GOT3 (cell line): ENCODE measurements at places on chromosomes 11 and 22.

- no peak for DNase-seq
These were observed 376.5 kb downstream of the NXPE2 start for GRCh38 chr11:115054570-115055538.

GRCh38 chr11:12094872-12095800 is 15.3 kb upstream of the MICAL2 start:
- DNase-seq: no peak

DNA sequence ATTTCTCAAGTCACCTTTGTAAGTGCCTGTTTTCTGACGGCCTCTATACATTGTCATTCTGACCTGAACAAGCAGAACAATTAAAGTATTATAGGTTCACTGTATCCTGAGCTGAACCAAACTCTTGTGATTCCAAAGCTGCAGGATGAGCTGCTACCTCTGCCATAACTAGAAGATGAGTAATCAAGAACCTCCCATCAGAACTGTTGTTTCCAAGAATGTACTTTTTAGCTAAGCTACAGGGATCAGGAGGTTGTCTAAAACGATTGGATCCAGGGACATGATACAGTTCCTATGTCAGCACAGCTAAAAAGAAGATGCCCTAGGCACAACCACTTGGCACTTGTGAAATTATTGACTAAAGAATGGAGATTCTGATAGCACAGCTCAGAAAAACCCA is 288.4 kb upstream of the CCDC90B start:
- no peak for DNase-seq

GRCh38 chr11:102316346-102316904 is 859 bp upstream of the BIRC3 start:
- no peak for DNase-seq

DNA sequence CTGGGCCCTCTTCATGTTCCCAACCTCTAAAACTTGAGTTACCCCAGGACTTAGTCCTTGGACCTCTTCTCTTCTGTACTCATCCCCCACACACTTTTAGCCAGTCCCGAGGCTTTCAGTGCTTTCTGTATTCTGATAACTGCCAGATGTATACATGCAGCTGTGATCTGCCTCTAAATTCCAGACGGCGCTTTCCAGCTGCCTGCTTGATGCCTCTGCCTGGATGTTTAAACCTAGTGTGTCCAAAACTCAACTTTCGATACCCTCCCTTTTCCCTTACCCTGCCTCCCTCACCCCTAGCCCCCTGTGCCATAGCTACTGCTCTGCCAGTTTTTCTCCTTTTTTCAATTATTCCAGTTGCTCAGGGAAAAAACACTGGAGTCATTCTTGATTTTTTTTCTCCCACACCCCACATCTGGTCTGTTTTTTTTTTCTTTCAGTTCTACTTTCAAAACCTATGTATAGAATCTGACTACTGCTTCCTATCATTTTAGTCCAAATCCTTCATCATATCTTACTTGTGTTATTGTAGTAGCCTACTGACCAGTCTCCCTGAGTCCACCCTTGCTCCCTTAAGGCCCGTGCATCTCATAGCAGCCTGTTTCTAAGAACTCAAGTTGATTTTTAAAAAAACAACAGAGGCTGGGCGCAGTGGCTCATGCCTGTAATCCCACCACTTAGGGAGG is 32.9 kb upstream of the TECTA start:
- DNase-seq: no peak

DNA sequence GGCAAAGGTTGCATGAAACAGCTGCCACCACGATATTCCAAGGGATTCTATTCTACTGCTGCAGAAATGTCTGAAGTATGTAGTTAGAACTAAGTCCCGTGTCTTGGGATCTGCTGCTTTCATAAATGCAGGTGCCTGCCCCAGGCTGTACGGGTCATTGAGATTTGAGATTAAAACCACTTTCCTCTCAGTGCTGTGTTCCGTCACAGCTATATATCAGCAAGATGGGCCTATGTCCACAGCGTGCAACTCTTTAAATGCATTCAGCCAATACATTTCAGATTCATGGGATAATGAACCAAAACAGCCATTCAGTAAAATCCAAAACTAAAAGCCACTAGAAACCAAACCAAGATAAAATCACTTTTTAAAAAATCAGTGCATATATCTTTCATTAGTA is 107.3 kb upstream of the LUZP2 start:
- no peak for DNase-seq

DNA sequence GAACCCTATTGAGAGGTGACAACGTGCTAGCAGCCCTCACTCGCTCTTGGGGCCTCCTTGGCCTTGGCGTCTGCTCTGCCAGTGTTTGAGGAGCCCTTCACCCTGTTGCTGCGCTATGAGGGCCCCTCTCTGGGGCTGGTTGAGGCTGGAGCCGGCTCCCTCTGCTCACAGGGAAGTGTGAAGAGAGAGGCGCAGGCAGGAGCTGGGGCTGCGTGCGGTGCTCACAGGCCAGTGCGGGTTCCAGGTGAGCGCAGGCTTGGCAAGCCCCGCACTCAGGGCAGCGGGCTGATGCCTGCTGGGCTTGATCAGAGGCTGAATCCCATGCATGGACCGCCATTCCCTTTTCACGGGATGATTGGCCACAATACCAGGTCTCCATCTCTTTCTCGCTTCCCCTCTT is 90.7 kb downstream of the DLG2 start:
- DNase-seq: no peak

- no peak for DNase-seq
These were observed 63.2 kb downstream of the GRIA4 start for GRCh38 chr11:105673089-105673488.

DNA sequence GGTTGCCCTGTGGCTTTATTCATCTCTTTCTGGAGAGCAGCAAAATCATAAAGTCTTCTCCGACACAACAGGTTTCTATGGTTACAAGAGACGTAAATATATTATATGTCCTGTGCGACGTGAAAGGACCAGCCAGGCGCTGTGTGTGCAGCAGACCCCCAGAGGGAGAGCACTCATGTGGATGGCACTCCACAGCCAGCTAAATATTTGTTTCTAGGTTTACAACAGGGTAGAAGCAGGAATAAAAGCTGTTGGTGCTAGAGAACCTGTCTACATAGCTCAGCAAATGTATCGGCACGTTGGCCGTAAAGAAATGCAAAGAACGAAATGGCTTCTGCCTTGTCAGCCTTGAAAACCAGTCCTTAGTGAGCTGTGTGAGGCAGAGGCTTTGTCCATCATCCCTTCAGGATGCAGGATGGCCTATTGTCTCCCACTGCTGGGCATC is 133.8 kb upstream of the PITPNB start:
- no peak for DNase-seq

DNA sequence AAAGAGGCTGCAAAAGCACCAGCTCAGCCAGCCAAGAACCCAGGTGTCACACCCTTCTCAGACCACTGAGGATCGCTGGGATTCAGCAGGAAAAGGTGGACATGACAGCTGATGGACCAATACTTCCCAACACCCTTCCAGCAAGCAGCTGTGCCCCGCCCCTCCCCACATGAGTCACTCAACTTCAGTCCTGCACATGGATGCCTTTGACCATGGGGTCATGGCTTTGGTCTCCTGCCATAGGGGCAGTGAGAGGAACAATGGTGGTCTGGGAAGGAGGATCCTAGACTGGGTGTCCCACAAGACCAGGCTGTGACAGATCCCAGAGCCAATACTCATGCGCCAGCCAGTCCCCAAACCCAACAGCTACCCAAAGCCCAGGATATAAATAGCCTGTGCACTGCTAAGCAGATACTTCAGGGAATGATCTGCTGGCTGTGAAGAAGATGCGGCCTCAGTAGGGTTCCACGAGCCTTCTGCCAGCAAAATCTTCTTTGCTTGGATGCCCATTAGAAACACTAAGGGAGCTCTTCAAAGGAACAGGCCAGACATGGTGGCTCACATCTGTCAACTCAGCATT is 5.5 kb upstream of the RGL4 start:
- DNase-seq: no peak

DNA sequence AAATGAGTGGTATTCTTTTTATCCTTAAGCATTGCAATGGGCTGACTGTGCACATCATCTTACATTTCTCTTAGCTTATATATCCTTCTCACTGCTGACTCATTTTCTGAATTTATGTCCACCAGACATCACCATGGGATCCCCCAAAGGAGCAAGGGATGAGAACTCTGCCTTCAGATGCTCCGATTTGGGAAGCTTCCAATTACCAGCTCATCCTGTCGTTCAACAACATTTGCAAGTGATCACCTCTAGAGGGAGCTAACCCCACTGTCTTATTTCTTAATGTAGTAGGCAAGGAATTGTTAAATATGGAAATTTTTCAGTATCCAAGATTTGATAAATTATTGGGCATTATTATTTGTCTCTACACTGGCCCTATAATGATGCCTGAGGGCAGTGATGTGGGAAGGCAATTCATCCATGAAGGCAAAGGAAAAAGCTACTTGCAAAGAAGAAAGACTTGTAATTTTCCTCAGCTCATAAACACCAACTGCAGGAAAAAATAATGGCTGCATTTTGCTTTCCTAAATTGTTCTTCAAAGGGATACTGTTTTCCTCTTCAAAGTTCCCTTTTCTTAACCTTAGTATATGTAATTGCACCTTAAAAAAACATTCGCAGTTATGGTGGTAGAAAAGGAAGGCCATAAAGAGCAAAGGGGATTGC is 102.4 kb upstream of the FSHB start:
- DNase-seq: no peak

- DNase-seq: no peak
These were observed 147.9 kb upstream of the LUZP2 start for GRCh38 chr11:24348908-24349307.

DNA sequence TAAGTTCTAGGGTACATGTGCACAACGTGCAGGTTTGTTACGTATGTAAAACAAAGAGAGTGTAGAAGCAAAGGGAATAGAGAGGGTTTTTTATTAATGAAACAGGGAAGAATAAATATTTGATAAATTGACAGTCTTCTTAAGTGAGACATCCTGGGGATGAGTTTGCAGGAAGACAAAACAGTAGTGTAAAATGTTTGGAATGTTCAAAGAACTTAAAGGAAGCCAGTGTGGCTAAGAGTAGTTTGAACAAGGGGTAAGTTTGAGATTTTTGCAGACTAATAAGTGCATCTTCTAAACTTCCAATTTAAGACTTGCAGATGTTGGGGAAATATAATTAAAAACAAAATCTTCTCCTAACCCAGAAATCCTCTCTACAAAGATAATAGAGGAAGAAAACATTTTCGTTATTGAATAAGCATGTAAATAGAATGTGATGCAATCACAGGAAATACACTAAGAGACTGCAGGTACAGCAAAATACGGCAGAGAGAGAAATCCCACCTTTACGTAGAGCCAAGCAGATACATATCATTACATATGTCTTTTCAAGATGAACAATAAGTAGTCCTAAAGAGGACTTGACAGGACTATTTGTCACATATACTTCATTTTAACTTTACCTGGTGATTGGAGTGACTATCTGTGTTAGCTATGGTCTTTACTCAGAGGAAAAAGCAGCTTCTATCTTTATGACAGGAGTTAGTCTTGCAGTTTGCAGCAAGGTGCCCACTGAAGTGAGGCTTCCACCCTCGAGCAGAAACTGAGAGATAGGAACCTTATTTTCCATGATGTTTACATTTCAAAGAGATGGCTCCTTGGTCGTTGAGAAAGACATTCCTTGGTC is 402.1 kb downstream of the CNTN5 start:
- no peak for DNase-seq

DNA sequence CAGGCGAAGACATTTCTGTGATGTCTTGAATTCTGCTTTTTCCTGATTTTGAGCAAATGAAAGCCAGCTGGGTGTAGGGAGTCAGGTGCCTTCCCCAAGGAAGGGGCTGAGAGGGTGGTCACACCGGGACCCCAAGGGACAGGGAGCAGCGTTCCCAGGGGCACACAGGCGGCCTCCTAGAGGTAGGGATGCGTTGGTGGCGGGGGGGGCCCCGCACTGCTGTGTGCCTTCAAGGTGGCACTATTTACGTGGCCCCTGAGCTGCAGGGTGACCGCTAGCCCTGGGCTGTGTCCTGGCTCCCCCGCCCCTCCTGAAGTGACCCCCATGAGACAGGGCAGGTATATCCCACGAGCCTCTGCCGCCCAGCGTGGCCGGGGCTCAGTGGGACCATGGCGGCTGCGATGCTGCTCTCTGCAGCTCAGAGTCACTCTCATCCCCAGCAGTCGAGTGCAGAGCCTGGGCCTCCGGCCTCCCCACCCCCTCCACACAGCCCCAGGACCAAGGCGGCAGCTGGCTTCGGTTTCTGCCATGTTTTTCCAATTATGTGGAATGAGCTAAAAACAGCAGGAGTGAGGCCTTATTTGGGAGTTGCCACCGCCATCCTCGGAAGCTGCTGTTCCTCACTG is 60.9 kb downstream of the LRP5 start:
- no peak for DNase-seq

- no peak for DNase-seq
These were observed 3.9 kb downstream of the CDC45 start for GRCh38 chr22:19483481-19484244.
